ENCODE measurements at places on chromosomes 3 and 15.

DNA sequence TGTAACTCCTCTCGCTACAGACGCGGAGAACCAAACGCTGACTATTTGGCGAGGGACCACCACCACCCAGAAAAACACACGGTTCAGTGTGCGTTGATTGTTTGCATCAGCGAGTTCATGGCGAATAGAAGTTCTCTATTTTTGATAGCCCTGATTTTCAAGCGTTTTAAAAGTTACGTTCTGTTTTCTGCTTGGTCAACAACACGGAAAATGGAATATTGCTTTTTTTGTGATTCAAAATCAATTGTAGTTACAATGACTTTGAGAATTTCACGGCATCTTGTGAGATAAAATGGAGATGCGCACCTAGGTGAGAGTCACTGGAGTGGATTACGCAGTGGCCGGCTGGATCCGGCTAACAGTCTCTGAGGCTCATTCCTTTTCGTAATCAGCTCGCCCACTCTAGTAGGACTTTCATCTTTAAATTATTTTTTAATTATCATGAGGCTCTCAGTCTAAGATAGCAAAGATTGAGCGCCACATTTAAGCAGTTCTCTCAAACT is 54.8 kb downstream of the CCDC54 start:
- no peak for DNase-seq

- no peak for DNase-seq
These were observed 176.2 kb upstream of the TOPAZ1 start for GRCh38 chr3:44065311-44066094.

- no peak for DNase-seq
These were observed 15.9 kb downstream of the LYSMD4 start for GRCh38 chr15:99717161-99718009.

GRCh38 chr3:99858469-99858868 is 40.8 kb downstream of the CMSS1 start:
- DNase-seq, result no peak

GRCh38 chr15:48798319-48798718 is 12.6 kb downstream of the CEP152 start:
- no peak for DNase-seq

DNA sequence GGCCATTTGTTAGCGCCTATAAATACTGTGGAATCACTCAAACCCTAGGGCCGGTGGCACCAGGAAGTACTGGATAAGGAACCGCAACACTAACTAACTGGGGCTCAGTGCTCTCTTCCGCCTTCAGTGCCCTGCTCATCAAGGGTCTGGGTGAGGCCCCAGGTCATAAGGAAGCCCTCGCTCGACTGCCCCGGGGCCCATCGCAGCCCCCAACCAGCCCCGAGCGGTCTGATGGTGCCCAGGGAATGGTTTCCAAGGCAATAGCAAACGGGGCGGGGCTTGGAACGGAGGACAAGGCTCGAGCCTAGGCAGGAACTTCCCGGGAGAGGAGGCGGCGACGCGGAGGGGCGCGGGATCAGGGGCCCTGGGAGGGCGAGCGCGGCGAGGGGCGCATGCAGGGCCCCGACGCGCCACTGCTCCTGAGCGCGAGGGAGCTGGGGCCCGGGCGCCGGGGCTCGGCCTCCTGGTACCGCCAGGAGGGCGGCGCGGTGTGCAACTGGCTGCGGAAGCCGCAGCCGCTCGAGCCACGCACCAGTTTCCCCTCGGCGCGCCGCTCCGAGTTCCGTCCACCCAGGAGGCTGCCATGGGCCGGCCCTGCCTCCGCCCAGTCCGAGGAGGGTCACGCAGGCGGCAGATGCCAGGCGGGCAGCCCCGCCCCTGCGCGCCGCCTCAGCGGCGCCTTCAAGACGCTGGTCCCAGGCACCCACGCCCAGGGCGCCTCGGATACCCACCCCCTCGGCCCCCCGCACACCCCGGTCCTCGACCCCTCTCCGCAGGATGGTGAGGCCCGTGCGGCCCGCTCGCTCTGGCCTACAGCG is at the start of gene TTLL3:
TSS of gene TTLL3 (plus strand) at position 648 of the 818 bp plus-strand sequence. CDS start 400 bp downstream, outside the sequence.
- no peak for DNase-seq

DNA sequence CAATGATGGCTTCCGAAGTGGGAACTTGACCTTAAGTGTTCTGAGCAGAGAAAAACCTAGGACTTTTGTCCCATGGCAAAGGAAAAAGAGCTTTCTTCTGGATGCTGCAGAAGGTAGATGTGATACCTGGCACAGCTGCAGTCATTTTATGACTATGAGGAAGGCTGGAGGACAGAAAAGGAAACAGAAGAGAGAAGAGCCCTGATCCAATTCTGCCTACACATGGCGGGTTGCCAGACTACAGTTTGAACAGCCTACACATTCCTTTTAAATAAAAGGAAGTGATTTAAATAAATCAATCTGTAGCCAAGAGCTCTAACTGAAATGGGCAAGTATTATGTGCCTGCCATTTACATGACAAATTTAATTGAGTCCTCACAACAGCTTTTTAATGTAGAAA is 43.6 kb upstream of the CHRNB4 start:
- no peak for DNase-seq

- peak; percentile 86 for DNase-seq
These were observed 57.8 kb downstream of the BLM start for GRCh38 chr15:90774731-90775514.

DNA sequence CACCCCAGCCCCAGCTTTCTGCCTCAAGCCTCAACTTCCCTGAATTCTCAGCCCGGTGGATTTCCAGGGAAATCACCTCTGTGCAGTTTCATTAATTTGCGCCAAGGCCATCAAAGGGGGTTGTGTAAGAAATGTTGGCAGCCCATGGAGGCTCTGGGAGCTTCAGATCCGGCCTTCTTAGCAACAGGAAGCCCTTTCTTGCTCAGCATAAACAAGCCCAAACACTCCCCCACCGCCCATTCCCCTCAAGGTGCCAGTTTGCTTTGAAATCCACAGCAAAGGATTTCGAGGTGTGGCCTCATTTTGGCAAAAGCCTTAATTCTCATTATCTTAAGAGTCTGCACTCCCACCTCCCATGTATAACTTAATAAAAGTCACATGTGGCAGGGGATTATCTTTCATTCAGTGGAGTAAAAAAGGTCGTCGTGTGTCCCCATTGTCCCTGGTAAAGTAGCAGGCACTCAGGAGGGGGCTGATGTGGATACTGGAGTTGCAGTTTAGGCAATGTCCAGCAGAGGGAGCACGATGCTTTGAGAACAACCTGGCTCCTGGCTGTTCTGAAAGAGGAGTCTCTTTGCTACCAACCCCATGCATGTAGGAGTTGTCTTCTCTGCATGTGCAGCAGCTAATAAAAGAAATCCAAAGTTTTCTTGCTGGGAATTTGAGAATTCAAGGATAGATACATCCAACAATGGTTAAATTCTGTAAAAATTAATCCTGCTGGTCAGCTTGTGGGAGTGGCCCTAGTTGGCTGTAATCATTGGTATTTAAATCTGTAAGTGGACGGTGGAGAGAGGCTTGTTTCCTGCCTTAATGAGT is 39.5 kb downstream of the EBLN2 start:
- peak; percentile 53 for DNase-seq

- DNase-seq, result no peak
These were observed 247.4 kb downstream of the GABRG3 start for GRCh38 chr15:27218426-27218825.
